ENCODE measurements at places on chromosomes 13 and 19. TPM values are rescaled to one million over a fixed set of nuclear protein-coding genes. Genes with fewer than 3 reads are reported as not detected.

Gene SPRED3
- 1.8 TPM for total RNA-seq

- no peak overlapping the region for H3K27ac ChIP-seq
- no peak for DNase-seq
- no peaks in the 10 kb centered on the region for H3K27me3 ChIP-seq
Measured at GRCh38 chr13:70792121-70792520, 683.9 kb upstream of the KLHL1 start.

GRCh38 chr13:87089391-87089790, 581.8 kb upstream of the SLITRK5 start:
- no peaks in the 10 kb centered on the region for H3K4me1 ChIP-seq
- no peak for DNase-seq
- H3K36me3 ChIP-seq: no peaks in the 10 kb centered on the region
- no peak overlapping the region for H3K27ac ChIP-seq
- no peak overlapping the region for H3K4me3 ChIP-seq
- H3K27me3 ChIP-seq: peaks cover 2% of the 10 kb centered on the region

- no peak overlapping the region for H3K4me3 ChIP-seq
- no peak overlapping the region for H3K27ac ChIP-seq
- no peaks in the 10 kb centered on the region for H3K4me1 ChIP-seq
Measured at GRCh38 chr19:33678796-33679585, 57.2 kb downstream of the CHST8 start.

Gene SLC17A7
- 0.57 TPM for total RNA-seq

DNA sequence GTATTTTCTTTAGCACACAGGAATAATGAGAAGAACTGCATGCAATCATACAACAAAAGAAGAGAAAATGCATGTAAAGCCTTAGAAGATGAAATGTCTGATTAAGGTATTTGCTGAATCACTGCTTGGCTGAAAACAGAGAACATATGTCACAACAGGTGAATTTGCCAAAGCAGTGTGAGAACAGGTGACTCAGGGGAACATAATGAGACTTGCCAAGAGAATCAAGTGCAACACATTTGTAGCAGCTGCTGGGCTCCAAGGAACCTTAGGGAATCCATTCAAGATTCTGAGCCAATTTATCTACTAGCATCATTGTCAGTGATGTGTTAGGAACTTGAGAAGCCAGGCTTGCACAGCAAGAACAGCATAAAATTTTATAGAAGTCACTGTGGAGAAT, 273.1 kb downstream of the PCDH20 start:
- H3K27ac ChIP-seq: no peak overlapping the region
- no peaks in the 10 kb centered on the region for H3K4me1 ChIP-seq
- no peaks in the 10 kb centered on the region for H3K27me3 ChIP-seq
- H3K4me3 ChIP-seq: no peak overlapping the region
- no peak for DNase-seq

Gene NUMBL
- 76.8 TPM for total RNA-seq

- H3K27me3 ChIP-seq: no peaks in the 10 kb centered on the region
- DNase-seq: no peak
- H3K36me3 ChIP-seq: no peaks in the 10 kb centered on the region
- H3K27ac ChIP-seq: no peak overlapping the region
Measured at GRCh38 chr13:58843567-58843966, 1212.0 kb downstream of the PCDH17 start.

DNA sequence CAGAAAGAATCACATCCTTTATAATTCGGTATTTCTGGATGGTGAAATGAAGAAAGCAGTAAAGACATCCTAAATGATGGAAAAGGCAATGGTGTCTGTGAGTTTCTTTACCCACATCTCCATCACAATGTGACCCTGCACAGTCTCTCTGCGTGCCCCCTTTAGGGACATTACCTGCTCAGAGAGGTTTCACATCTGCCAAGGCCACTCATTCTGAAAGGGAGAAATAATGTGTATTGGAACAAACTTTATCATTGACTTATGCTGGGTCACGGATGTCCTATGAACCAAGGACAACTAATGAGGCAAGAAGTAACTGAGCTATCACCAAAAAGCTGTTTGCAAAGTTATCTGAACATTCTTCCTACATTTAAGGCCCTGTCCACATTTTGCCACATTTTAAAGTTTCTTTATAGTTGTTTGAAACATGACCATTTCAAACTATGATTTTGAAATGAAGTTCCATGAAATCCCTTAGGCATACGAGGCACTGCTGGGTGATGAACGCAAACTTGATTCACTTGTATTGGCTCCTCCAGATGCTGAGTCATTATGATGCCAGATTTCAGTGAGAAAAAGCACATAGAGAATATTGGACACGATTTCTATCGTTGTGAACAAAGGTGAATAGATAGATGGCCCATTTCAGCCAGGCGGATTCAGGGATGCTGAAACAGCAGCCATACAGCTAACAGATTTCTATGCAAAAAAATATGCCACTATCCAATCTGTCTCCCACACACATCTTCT, 63.5 kb upstream of the HMGB1 start:
- H3K36me3 ChIP-seq: no peaks in the 10 kb centered on the region
- H3K4me1 ChIP-seq: no peaks in the 10 kb centered on the region
- no peak for DNase-seq
- H3K27me3 ChIP-seq: no peaks in the 10 kb centered on the region
- no peak overlapping the region for H3K4me3 ChIP-seq

DNA sequence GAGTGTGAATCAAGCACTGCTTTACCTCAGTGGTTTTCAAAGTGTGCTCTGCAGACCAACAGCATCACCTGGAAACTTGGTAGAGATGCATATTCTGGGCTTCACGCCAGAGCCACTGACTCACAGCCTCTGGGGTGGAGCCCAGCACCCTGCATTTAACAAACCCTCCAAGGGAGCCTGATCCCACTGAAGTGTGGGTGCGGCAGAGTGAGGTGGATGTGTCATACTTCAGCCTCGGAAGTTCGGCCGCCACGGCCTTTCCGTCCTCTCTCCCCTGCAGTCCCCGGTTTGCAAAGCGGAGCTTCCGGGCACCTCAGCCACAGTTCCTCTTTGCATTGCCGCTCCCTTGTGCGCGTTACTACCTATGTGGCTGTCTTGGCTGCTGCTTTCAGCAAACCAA, 33.3 kb upstream of the MICU2 start:
- H3K27ac ChIP-seq: no peak overlapping the region
- DNase-seq: no peak
- no peaks in the 10 kb centered on the region for H3K4me1 ChIP-seq
- H3K4me3 ChIP-seq: no peak overlapping the region

Gene GADD45B
- 47.0 TPM for total RNA-seq

Gene SHD
- 0.48 TPM for total RNA-seq

DNA sequence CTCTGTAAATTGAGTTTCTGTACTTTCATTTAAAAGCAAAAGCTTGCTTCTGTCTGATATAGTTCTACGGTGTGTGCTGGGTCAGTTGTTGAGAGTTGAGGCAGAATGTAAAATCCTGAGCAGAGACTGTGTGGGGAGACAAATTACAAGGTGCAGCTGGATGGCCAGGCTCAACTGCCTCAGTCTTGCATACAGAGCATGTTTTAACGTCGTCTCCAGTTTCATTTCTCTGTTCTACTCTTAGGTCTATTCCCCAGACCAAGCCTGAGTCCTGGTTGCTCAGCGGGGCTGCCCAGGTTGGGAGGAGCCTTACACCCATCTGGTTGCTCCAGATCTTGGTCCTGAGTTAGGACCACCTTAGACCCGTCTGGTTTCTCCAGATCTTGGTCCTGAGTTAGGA, 54.4 kb upstream of the MEDAG start:
- no peaks in the 10 kb centered on the region for H3K36me3 ChIP-seq
- H3K27me3 ChIP-seq: no peaks in the 10 kb centered on the region

DNA sequence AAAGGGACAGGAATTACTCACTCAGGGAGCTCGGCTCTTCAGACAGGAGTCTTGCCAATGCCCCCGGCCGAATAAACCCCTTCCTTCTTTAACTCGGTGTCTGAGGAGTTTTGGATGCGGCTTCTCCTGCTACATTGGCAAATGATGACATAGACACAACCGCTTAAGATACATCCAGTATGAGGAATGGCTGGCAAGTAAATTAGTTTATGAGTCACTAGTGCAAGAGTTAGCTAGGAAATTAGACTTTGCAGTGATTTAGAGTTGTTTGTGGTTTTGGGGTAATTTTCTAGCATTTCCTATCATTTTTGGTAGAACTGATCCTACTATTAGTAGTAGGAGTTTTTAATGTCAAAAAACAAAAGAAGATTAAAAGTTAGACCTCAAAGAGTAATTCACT, 166.2 kb downstream of the SLITRK1 start:
- H3K4me1 ChIP-seq: no peaks in the 10 kb centered on the region
- H3K27ac ChIP-seq: no peak overlapping the region
- no peaks in the 10 kb centered on the region for H3K36me3 ChIP-seq
- DNase-seq: no peak
- H3K27me3 ChIP-seq: peaks cover 2% of the 10 kb centered on the region

GRCh38 chr13:29101409-29101808, 281.3 kb downstream of the MTUS2 start:
- no peak for DNase-seq
- no peak overlapping the region for H3K27ac ChIP-seq
- no peaks in the 10 kb centered on the region for H3K27me3 ChIP-seq
- no peaks in the 10 kb centered on the region for H3K36me3 ChIP-seq
- no peak overlapping the region for H3K4me3 ChIP-seq

DNA sequence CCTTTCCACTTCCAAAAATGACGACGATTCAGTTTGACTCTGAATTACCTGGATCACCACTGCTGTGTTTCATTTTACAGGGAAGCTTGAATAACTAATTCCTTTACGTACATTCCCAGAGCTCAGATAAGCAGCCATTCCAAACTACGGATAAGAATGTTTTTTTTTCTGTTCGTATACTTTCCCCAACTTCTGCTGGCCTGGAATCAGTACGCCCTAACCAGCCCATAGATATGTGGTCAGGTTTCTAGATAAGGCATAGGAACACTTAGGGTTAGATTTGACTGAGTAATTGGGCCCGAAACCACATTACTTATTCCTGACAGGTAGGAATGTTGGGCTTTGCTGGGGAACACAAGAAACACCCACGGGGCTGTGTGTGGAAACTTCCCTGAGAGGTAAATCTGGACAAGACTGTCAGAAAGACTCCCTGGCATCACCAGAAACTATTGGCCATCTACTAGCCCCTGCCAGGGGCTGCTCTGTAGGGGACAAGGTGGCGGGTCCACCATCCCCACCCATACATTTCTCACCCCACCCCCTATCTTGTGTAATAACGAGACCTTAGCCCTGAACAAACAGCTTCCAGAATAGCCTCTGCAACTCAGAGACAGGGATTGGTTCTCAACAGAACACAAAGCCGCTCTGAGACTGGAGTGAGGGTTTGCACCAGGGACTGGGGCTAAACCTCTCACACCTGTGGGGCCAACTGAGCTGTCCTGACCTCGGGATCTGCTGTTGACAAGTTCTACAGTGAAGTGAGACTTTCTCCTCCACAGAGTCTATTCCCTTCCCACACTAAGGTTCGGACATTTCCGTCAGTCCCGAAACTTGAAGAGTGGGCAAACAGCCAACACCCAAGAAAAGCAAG, 15.6 kb downstream of the RHPN2 start:
- H3K36me3 ChIP-seq: no peaks in the 10 kb centered on the region
- no peaks in the 10 kb centered on the region for H3K27me3 ChIP-seq
- no peak for DNase-seq
- H3K4me3 ChIP-seq: no peak overlapping the region
- no peak overlapping the region for H3K27ac ChIP-seq

Gene ATP4B
- total RNA-seq: 0.28 TPM

GRCh38 chr13:71492346-71492871, 374.6 kb downstream of the DACH1 start:
- H3K4me3 ChIP-seq: no peak overlapping the region
- no peaks in the 10 kb centered on the region for H3K27me3 ChIP-seq
- H3K4me1 ChIP-seq: no peaks in the 10 kb centered on the region
- DNase-seq: no peak

- H3K4me1 ChIP-seq: no peaks in the 10 kb centered on the region
- no peaks in the 10 kb centered on the region for H3K27me3 ChIP-seq
- DNase-seq: no peak
- no peak overlapping the region for H3K27ac ChIP-seq
Measured at GRCh38 chr13:99751517-99752199, 219.9 kb downstream of the ZIC5 start.

Gene CYP4F3
- total RNA-seq: 0.28 TPM

DNA sequence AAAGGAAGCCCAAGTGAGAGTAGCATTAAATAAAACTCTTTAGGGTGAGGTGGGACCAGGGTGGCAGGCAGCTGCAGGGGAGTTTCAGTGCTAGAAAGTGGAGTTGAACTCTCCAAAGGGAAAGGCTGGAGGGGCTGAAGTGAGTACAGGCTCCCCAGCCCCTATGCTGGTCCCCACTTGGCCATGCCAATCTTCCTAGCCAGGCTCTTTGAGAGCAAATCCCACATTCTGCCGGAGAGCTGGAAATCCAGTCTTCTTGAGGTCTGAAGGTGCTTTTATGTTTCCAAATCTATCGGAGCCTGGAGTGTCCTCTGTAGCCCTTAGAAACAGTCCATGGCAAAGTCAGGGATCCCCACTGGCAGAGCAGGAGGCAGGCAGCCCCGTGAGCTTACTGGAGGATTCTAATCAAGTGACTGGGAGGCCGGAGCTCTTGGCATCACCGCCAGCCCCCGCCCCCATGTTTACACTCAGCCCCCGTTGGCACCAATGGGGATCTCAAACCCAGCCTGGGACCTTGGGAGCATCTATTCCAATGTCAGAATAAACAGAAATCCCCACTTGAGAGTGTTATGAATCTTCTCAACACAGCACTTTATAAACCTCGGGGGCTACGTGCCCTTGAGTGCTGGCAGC, 18.3 kb downstream of the ZNF536 start:
- no peak overlapping the region for H3K27ac ChIP-seq
- no peak for DNase-seq
- no peaks in the 10 kb centered on the region for H3K27me3 ChIP-seq
- H3K36me3 ChIP-seq: no peaks in the 10 kb centered on the region
- H3K4me3 ChIP-seq: no peak overlapping the region

Gene KIR2DL1
- total RNA-seq: not detected

Gene SYNE4
- total RNA-seq: 0.45 TPM

Gene MBD3L3
- total RNA-seq: not detected

DNA sequence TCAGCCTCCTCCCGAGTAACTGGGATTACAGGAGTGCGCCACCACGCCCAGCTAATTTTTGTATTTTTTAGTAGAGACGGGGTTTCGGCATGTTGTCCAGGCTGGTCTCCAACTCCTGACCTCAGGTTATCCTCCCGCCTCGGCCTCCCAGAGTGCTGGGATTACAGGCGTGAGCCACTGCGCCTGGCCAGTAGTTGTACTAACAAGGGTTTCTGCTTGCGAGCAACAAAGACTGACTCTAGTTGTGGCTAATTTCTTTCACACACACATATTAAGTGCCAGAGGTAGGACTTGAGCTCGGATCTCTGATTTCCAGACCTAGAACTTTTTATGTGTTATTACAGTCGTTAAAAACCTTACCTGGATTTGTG, 635 bp upstream of the PCCA start:
- DNase-seq: no peak
- peaks cover 5% of the 10 kb centered on the region for H3K4me1 ChIP-seq
- H3K27me3 ChIP-seq: no peaks in the 10 kb centered on the region
- H3K27ac ChIP-seq: no peak overlapping the region
- H3K36me3 ChIP-seq: no peaks in the 10 kb centered on the region

GRCh38 chr13:33283195-33283911, 2.2 kb downstream of the STARD13 start:
- no peak overlapping the region for H3K27ac ChIP-seq
- H3K4me3 ChIP-seq: peak overlapping the region; percentile 64
- no peak for DNase-seq
- H3K36me3 ChIP-seq: no peaks in the 10 kb centered on the region
- no peaks in the 10 kb centered on the region for H3K27me3 ChIP-seq

Gene TMEM91
- 9.7 TPM for total RNA-seq
